Right renal pelvis (tissue), 4 donors: ENCODE measurements at places on chromosomes 6 and 20.

DNA sequence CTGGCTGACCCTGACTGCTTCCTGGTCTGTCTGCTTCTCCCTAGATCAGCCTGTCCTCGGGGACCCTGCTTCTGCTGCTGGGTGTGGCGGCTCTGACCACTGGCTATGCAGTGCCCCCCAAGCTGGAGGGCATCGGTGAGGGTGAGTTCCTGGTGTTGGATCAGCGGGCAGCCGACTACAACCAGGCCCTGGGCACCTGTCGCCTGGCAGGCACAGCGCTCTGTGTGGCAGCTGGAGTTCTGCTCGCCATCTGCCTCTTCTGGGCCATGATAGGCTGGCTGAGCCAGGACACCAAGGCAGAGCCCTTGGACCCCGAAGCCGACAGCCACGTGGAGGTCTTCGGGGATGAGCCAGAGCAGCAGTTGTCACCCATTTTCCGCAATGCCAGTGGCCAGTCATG is 6.3 kb downstream of the NRSN2 start:
- DNase-seq: no peak

DNA sequence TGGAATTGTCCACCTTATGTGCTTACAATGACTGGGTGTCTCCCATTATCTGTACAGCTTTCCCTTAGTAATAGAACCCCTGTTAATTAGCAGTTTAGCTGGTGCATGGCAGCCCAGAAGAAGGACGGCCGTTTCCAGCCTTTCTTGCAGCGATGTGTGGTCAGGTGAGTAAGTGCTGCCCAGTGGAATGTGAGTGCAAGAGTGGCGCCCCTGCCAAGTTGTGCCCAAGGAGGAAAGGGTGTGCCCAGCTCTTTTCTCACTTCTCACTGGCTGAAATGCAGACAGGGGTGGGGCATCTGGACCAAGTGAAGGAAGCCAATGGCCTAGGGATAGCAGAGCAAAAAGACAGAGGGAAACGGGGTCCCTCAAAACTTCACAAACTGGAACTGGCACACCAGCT is 296.8 kb downstream of the PREX1 start:
- DNase-seq: no peak

DNA sequence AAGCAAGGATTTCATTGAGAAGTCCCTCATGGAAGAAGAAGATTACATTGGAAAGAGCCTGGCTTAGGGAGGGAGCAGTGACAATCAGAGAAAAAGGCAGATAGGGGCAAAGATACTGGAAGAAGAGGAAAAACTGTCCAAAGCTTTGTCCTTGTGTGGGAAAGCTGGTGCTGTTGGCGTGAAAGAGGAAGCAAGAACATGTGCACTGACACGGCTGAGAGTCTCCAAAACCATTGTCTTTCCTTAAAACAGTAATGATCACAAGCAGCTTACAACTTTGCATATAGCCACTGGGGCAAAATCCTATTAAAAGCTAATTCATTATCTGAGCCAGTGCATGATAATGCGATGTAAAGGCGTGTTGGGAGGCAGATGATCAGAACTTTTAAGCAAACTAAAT is 85.1 kb upstream of the ESR1 start:
- no peak for DNase-seq

DNA sequence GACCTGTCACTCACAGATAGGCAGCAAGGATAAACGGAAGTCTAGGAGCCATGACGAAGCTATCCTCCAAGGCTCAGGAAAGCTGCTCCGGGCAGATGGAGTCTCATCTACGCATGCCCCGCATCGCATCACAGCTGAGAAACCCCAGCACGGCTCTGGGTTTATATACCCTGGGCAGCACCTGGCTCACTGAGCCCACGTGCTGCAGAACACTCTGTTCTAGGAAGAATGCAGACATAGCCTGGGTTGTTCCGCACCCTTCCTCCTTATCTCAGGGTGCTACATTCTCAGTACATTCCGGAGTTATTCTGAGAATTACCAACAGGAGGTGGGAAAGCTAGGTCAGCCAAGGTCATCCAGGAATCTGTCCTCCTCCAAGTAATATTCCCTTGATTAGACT is 260.4 kb downstream of the CBLN4 start:
- DNase-seq: no peak

DNA sequence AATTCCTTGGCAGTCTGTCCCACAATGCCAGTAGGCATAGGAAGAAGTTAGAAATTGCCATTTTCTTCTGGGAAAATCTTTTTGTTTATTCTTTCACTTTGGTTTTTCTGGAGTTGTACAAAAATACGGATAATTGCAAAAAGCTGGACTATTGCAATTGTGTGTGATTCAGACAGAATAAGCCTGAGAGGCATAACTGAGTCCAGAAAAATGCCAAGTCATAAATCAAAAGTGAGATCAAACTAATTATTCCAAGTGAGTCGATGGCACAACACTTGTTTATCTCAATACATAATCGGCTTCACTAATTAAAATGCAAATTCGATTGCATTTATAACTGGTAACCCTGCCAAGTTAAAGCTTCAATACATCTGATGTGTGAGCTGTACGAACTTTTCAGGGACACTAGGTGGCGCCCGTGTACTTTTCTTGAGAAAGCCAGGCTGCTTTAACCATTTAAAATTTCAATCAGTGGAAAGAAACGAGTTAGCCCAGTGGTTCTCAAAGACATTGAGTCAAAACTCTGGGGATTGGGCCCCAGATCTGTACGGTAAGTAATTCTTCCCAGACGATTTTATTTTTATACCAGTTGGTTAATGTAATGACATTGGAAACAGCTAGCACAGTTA is 102.6 kb downstream of the LAMP5 start:
- DNase-seq: no peak

GRCh38 chr6:95548188-95548786 is 29.0 kb upstream of the MANEA start:
- DNase-seq: no peak

GRCh38 chr20:2455771-2456497 is 14.7 kb downstream of the SNRPB start:
- DNase-seq: no peak

DNA sequence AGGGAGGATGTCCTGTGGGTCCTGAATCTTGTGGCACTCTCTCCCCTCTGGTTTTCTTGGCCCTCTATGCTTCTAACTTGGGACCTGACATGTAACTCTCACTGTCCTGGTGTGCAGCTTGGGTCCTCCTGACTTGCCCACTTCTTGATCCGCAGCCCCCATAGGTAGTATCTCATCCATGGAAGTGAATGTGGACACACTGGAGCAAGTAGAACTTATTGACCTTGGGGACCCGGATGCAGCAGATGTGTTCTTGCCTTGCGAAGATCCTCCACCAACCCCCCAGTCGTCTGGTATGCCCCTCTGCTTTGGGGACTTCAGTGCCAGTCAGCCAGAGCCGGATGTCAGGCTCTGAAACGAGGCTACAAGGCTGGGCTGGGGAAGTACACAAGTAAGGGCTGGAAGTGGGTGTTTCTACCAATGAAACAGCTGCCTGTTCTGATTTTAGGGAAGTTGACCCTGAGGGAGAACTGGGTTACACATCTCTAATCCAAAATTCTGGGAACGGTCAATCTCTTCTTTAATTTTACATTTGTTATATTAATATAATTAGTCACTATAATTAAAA is 641 bp downstream of the DBNDD2 start:
- no peak for DNase-seq

DNA sequence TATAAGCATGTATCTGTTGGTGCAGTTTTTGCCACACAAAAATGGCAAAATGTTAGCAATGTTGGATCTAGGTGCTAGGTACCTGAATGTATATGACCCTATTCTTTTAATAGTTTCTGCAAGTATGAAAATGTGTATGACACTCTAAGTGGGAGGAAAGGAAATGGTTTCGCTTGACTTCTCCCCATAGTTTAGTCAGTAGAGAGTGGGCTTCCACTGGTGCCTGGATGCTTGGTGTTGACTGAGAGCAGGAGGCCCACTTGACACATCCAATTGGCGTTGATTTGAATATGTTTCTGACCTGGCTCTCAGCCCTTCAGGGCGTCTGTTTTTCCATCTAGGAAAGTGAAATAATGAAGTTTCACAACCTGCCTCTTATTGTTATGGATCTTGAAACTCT is 41.8 kb upstream of the GABRR1 start:
- DNase-seq: no peak

DNA sequence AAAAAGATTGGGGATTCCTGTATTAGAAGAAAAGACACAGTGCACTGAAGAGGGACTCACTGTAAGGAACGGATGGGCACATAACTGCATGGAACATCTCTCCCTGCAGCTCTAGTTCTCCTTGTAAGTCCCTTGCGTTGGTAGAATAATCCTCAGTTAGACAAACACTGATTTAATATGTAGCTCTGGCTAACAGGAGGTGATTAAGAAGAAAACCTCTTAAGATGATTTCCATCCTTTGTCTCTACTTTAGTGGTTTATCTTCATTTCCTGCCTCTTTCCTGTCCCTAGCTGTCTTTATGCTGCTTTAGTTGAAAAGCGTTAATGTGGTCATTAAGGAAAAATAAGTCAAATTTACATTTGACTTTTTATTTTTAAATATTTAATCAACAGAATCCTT is 86.6 kb downstream of the SLC16A10 start:
- DNase-seq: no peak

- DNase-seq: no peak
These were observed 1.8 kb downstream of the PERP start for GRCh38 chr6:138105446-138105845.
